ENCODE measurements at places on chromosomes 6 and 20.

- no peak for DNase-seq
Observed at GRCh38 chr6:111978532-111979149, 75.3 kb upstream of the CCN6 start.

- no peak for DNase-seq
Observed at GRCh38 chr20:19872001-19872400, 113.9 kb downstream of the RIN2 start.

GRCh38 chr20:2993250-2993649, 50.2 kb upstream of the GNRH2 start:
- DNase-seq = no peak

- DNase-seq = no peak
Observed at GRCh38 chr20:24102290-24102689, 113.7 kb upstream of the GGTLC1 start.

- no peak for DNase-seq
Observed at GRCh38 chr6:166910601-166911000, 45.7 kb downstream of the RNASET2 start.

DNA sequence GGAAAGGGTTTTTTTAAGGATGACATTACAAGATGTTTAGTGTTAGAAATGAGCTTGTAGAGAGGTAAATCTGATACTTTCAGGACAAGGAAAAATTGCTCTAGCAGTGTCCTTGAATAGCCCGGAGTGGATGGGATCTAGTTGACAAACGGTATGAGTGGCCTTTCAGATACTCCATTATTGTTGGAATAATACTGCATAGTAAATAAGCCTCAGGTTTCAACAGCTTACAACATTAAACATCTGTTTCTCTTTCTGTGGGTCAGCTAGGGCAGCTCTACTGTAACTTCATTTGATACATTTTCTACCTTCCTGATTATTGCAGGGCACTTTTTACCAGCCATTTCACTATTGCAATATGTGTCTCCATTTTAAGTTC, 118.0 kb downstream of the B3GAT2 start:
- no peak for DNase-seq

DNA sequence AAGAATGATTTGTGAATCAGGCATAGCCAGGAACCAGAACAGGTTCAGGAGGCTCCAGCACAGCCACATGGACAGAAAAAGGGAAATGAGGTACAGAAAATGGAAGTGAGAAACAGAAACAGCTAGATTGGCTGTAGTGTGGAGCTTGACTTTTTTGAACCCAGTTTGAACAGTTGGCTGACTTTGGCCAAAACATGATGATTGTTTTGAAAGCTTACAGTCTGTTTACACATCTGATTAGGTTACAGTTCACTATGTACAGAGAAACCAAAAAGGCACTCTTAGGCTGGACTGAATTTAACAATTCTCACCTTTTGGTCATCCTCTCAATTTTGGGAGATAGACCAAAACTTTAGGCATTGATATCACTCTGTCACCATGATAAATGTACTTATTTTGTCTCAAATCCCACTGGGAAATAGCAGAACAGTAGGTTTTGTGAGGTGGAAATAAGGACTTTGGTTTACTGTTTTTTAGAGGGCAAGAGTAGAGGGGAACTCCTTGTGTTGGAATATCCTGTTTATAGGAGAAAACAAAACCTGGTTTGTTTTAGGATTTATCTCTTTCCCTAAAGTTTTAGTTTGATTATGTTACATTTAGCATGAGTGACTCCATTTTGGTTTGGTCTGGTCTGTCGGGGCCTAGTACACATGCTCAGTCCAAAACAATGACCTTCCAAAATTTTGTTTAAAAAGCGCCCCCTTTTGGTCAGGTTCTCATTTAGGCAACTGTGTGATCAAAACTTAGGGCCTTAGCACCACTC, 123.1 kb downstream of the OLIG3 start:
- DNase-seq = no peak

DNA sequence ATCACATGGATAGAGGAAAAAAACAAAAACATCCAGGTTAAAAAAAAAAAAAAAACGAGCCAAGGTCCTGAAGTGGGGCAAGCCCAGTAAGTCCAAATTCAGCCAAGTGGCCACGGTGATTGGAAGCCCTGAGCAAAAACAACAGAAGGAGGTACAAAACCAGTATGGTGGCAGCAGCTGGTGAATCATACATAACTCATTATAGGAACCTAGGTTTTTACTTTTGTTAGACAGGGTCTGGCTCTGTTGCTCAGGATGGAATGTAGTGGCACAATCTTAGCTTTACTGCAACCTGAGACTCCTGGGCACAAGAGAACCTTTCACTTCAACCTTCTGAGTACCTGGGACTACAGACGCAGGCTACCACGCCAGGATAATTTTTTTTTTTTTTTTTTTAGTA, 22.7 kb upstream of the MYB start:
- DNase-seq = no peak

DNA sequence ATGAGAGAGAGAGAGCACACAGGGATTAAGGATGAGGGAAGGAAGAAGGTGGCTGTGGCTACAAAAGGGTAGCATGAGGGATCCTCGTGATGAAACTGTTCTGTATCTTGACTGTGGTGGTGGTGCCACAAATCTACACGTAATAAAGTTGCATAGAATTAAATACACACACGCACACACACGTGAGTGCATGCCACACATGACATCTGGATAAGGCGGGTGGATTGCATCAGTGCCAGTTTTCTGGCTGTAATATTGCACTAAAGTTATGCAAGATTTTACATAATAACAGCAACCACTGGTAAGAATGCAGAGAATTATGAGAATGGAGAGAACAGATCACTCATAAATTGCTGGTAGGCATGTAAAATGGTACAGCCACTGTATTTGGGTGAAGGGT, 16.9 kb upstream of the STK35 start:
- no peak for DNase-seq

DNA sequence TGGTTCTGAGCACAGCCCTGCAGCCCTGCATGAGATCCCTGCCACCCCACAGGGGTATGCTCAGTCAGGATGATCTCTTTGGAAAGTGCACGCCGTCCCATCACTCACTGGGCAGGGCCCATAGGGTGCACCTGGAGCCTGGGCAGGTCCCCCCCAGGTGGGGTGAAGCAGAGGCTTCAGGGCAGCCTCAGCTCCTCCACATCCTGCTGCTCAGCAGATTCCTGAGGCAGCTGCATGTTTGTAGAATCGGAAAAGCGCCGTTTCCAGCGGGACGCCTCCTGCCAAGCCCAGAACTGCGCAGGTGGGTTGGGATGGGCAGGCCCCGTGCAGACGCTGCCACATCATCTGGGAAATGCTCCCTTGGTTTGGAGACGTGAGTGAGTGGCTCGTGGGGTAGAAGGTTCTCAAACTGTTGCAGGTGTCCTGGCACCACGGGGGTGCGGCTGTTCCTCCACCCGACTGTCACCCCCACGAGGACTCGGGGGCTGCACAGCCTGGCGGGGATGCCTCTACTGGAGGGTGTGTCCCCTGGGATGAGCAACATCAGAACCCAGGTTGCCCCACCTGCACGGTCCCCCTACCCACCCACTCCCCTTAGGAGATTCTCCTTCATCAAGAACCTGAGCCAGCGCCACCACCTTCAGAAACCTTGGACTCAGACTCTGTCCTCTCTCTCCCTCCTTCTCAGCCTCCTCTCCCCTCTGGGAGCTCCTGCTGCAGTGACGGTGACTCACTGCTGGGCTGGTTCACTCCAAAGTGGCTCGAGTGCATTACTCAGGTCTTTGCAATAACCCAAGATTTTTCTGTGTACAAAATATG, 334.1 kb downstream of the TAF4 start:
- no peak for DNase-seq

- no peak for DNase-seq
Observed at GRCh38 chr6:5989141-5989723, 17.5 kb downstream of the NRN1 start.

All from SK-N-DZ (cell line).